ENCODE measurements at places on chromosomes 3 and 15.

DNA sequence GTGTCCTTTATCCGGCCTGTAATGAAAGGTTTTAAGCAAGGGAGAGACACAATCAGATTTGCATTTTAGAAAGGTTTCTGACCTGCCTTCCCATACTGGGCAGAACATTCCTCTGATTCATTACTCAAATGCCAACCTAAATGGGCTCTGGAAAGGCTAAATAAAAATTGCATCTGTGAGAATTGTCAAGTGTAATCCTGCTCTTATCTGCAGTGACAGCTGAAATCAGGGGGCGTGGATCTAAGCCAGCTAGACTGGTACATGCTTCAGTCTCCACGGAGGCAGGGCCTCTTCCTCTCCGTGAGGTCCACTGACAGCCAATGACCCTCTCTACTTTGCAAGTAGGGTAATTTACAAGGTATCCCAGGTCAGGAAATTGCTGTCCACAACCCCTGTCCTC lies 32.5 kb upstream of the MINAR1 start:
- no peak for DNase-seq

GRCh38 chr3:195164573-195165264 lies 106.2 kb downstream of the XXYLT1 start:
- DNase-seq: no peak

- peak; percentile 86 for DNase-seq
These were observed 115.1 kb downstream of the LIPC start for GRCh38 chr15:58546635-58547627.

- DNase-seq: no peak
These were observed 412.7 kb downstream of the ERC2 start for GRCh38 chr3:56055546-56055945.

DNA sequence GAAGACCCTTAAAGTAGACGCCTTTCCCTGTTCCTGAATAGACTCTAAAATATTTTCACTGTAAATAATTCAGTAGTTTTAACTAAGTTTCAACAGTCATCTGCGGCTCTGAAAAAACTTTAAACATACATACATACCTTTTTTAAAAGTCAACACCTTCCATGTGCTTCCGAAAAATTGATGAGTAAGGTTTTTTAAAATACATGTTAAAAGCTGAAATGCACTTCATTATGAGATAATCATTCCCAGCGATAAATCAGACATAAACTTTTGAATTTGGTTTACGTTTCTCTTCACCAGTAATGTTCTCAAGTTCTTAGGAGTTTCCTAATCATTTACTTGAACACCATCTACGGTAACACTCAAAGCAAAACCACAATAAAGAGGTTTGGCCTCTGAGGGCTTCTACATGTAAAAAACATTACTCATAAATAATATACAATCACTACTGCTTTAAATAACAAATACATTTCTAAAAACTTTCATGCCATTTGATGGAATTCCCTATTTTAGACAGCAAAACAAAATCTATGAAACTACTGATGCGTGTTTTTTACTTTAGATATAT lies 403.5 kb downstream of the SHQ1 start:
- DNase-seq: no peak

- DNase-seq: no peak
These were observed 506.5 kb downstream of the MAGI1 start for GRCh38 chr3:65532215-65532614.

DNA sequence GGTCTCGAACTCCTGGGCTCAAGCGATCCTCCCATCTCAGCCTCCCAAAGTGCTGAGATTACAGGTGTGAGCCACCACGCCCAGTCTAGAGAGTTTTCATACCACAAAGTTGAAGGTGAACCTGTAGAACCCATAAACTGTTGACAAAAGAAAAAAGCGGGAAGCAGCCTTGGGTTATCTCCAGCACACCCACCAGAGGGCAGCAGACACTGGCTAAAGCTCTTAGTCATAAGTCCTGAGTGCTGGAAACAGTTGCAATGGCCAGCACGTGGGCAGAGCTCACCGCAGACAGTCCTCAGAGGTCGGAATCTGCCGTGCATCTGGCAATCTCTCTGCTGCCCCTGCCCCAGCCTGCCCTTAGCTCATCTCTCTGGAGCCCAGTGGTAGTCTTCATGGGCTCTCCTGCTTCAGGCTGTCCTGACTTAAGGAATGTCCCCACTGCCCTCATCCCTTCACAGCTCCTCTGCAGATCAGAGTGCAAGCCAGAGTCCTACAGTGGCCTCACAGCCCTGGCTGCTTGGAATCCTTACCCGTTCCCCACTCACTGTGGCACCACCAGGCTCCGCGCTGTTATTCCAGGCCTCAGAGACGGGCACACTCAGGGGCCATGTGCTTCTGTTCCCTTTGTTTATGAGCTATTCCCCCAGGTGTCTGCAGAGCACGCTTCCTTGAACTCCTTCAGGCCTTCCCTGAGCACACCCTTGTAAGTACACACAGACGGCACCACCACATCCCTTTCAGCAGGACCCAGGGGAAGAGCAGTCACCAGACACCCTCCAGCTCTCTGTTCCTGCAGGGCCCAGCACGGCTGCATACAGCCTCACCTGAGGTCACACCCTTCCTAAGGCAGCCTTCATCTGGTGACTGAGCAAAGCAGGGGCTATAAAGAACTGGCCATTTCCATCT lies 8.8 kb upstream of the ELP6 start:
- DNase-seq: peak; percentile 26

GRCh38 chr3:15611018-15611417 lies 9.5 kb downstream of the BTD start:
- DNase-seq: no peak

GRCh38 chr15:101192081-101192480 lies 59.8 kb downstream of the CHSY1 start:
- no peak for DNase-seq

- no peak for DNase-seq
These were observed 26.6 kb downstream of the FBLN2 start for GRCh38 chr3:13575459-13576061.

- DNase-seq: no peak
These were observed 4.6 kb downstream of the UNC13C start for GRCh38 chr15:53982876-53983275.

DNA sequence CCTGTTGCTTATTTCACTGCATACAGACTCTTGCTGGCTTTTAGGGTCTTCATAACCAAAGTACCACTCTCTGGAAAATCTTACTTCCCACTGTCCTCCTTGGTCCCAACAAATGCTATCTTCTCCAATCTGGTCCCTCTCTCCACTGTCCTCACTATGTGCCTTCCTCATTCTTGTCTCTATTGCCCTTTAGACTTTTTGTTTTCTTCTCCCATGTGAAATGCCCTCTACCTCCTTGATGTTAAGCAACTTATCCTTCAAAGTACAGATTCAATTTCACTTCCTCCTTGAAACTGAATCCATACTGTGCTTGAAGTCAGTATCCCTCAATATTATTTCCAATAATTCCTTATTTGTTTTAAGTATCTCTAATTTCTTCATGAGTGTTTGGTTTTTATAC lies 60.8 kb downstream of the CGGBP1 start:
- no peak for DNase-seq

- no peak for DNase-seq
These were observed 540.9 kb upstream of the MDFIC2 start for GRCh38 chr3:70853161-70853944.

- DNase-seq: peak; percentile 29
These were observed 501 bp downstream of the DMXL2 start for GRCh38 chr15:51621936-51622603.

GRCh38 chr3:31985831-31986230 lies 4.3 kb downstream of the ZNF860 start:
- DNase-seq: no peak

DNA sequence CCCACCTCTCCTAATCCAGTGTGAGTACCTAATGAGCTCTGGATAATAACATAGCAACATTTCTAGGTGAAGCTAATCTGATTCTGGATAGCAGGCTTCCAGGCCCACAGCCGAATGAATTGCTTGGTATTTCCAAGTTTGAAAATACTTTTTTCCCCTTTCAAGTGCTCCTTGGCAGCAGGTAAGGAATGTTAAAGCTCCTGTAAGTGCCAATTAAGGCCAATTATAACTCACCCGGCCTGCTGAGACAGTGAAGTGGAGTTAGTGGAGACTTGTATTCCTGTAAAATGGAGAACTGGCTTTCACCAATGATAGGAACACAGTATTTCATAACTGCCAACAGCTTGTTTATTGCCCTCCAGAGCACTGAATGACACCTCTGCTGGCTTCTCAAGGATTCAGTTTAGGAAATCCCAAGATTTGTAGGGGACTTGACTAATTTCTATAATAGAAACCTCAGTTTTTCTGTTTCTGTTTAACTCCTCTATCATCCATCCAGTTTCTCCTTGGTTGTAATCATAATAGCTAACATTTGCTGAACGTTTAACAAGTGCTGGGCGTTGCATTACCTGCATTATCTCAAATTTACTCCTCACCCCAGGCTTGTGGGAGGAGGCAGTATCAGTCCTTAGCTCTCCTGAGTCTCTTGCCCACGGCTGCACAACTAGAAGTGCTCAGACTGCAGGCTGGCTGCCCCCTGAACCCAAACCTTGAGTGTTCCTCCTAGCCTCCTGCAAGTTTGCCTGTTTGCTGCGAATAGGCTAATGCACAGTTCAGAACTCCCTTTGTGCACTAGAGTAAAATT lies 52.7 kb upstream of the SCAANT1 start:
- DNase-seq: no peak

- DNase-seq: no peak
These were observed 66.6 kb upstream of the TAMM41 start for GRCh38 chr3:11913316-11913715.

DNA sequence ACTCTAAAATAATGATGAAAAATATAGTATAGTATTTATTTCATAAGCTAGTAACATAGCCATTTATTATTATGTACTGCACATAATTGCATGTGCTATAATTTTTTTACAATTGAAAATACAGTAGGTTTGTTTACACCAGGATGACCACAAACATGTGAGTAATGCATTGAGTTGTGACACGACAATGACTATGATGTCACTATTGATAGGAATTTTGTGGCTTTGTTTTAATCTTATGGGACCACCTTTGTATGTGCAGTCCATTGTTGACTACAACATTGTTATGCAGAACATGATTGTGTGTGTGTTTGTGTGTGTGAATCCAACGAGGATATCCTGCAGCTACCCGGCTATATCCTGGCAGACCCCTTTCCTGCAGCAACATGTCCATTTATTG lies 372.2 kb upstream of the MCTP2 start:
- no peak for DNase-seq

DNA sequence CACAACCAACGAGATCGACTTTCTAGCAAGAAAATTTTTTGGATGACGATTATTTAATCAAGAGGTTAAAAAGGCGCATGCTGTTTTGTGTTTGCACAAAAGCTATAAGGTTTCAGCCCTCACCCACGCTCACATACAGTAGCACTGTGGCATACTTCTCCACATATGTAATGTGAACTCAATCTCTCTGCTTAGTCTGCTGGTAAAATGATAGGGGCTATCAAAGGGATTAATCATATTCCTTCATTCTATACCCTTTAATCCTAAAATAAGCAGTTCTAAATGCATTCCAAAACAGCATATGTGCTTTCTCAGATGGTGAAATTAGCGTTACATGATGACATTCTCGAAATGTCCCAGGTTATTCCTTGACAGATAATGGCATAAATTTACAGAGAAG lies 196.9 kb upstream of the PRICKLE2 start:
- DNase-seq: no peak

GRCh38 chr3:124695369-124695768 lies 34.9 kb upstream of the UMPS start:
- no peak for DNase-seq

GRCh38 chr3:120524171-120524923 lies 71.8 kb upstream of the NDUFB4 start:
- no peak for DNase-seq

GRCh38 chr3:66989860-66990696 lies 8.0 kb upstream of the KBTBD8 start:
- no peak for DNase-seq

- DNase-seq: no peak
These were observed 1.1 kb upstream of the MPI start for GRCh38 chr15:74888716-74889115.

DNA sequence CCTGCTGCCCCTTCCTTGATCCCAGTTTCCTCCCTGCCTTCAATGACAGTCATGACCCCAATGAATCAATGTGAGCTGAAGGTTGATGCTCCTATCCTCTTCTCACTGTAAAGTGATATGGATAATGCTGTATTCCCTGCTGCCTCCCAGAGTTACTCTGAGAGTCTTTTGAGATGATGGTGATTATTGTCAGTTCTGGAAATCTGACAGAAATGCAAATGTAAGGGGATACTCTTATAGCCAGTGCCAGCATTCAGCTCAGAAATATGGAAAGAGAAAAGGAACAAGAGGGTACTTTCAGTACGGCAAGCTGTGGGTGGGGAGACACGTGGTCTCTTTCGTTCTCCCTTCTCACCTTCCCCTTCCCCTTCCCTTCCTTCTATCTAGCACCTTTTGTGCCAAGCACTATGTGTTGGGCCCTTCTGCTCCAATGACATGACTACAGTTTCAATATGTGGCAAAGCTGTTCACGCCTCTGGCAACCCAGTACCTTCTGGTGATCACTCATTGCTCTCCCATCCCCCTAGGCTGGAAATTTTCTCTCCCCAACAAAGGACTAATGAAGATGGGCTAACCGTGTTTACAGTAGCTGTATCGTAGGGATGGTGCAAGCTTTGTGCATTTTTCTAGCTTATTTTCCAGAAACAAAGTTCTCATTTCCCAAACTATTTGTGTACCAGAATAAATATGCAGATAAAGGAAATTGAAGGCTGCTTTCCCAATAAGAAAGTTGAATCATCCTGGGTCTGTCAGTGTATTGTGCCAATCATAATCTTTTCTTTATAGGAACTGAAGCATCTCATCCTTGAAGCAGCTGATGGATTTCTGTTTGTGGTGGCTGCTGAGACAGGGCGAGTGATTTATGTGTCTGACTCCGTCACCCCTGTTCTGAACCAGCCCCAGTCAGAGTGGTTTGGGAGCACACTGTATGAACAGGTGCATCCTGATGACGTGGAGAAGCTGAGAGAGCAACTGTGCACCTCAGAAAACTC lies 70.3 kb downstream of the ARNT2 start:
- DNase-seq: no peak

DNA sequence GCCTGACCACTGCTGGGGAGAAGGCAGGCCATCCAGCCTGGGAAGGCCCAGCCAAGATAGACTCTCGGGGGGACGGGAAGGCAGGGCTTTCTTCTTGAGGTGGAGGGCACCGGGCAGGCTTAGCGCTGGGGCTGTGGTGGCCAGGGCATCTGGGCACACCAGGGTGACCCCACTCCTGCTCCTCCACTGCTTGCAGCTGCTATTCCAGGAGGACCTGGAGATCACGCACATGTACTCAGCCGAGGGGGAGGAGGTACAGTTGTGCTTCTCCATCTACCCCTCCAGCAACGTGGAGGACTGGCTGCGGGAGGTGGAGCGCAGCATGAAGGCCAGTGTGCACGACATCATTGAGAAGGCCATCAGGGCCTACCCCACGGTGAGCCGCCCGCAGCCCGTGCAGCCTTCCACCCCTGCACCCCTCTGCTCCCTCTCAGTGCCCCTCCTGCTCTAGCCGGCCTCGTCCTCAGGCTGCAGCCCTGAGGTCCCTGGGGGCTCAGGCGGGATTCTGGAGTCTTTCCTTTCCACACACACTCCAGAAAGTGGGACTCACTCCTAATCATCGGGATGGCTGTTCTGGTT lies 42.3 kb downstream of the DNAH1 start:
- DNase-seq: no peak

- peak; percentile 16 for DNase-seq
These were observed 59.6 kb downstream of the RHCG start for GRCh38 chr15:89436560-89437311.

All from SW 1271 (cell line).